ENCODE measurements at places on chromosomes 12 and 14.

DNA sequence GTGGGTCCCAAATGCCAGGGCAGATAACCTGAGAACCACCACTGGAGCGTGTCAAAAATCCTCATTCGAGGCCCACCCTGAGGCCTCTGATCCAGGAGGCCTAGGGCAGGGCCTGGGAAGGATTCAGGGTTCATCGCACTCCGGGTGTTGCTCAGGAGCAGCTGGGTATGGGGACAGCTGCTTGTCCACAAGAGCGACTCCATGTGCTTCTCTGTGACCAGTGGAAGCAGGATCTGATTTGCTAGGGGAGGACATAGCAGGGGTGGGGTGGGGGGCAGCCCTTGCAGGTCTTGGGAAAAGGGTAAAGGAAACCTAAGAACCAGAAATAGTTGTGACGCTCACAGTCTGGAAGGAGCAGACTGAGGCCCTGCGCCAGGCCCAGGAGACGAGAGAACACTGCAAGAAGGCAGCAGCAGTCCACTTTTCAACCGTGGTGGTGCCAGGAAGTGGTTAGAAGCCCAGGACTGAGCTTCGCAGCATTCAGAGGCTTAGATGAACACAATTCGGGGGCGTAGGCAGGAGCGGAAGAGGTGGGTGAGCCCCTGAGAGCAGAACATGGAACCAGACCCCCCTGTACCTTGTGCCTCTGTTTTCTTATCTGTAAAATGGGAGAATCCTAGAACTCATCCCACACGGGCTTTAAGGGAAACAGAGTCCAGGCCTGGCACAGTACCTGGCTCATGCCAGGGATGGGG lies 33.7 kb downstream of the ITPK1 start:
- no peaks in the 10 kb centered on the region for H3K36me3 ChIP-seq
- peaks cover 41% of the 10 kb centered on the region for H3K4me1 ChIP-seq
- no peak overlapping the region for H3K4me3 ChIP-seq
- H3K27ac ChIP-seq: no peak overlapping the region

- H3K36me3 ChIP-seq: no peaks in the 10 kb centered on the region
- H3K4me3 ChIP-seq: peak overlapping the region; percentile 36
- H3K27ac ChIP-seq: no peak overlapping the region
- H3K4me1 ChIP-seq: peaks cover 10% of the 10 kb centered on the region
These were observed 629 bp upstream of the TTC7B start for GRCh38 chr14:90816681-90817436.

- DNase-seq: no peak
- H3K27me3 ChIP-seq: peaks cover 6% of the 10 kb centered on the region
- H3K27ac ChIP-seq: no peak overlapping the region
- no peaks in the 10 kb centered on the region for H3K4me1 ChIP-seq
These were observed 53.0 kb upstream of the FZD10 start for GRCh38 chr12:130109062-130109945.

DNA sequence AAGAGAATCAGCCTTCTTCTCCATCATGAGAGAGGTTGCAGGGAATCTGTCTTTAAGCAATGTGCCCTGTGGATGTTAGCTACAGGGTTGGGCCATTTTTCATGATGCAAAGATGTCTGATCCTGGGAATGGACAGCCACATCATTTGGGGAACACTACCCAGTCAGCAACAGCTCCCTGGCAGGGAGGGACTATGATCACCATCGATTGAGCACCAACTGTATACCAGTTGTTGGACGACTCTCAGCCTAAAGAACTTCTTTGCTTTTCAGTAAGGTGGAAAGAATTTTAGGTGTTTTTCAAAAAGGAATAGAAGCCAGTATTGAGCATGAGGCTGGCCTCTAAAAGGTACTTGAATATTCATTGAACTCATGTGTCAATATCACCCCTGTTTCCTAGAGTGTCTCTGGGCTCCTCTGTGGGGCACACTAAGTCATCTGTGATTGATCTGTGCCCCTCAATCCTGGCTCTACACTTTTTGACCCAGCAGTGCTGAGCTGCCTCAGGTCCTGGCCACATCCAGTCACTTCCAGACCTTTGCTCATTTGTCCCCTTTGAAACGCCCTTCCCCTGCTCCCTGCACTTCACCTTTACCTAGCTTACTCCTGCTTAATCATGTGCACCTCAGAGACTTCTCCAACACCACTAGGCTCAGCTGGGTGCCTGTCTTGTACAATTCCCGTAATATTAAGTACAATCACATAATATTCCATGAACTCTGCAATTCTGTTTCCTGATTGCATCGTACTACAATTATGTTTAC lies 2.2 kb upstream of the CLMN start:
- no peaks in the 10 kb centered on the region for H3K36me3 ChIP-seq
- no peak overlapping the region for H3K27ac ChIP-seq
- H3K4me1 ChIP-seq: no peaks in the 10 kb centered on the region
- peaks cover 26% of the 10 kb centered on the region for H3K27me3 ChIP-seq

GRCh38 chr12:100919116-100919515 lies 124.5 kb downstream of the ANO4 start:
- H3K4me1 ChIP-seq: no peaks in the 10 kb centered on the region
- no peak overlapping the region for H3K27ac ChIP-seq
- H3K27me3 ChIP-seq: no peaks in the 10 kb centered on the region
- H3K4me3 ChIP-seq: no peak overlapping the region
- H3K36me3 ChIP-seq: no peaks in the 10 kb centered on the region

GRCh38 chr12:6285532-6286306 lies 24.8 kb upstream of the PLEKHG6 start:
- H3K4me3 ChIP-seq: peak overlapping the region; percentile 53
- H3K27me3 ChIP-seq: no peaks in the 10 kb centered on the region
- DNase-seq: no peak
- no peaks in the 10 kb centered on the region for H3K36me3 ChIP-seq
- peaks cover 64% of the 10 kb centered on the region for H3K4me1 ChIP-seq

GRCh38 chr12:56213878-56214277 lies 7.8 kb downstream of the RNF41 start:
- no peak for DNase-seq
- H3K27ac ChIP-seq: peak overlapping the region; percentile 28
- no peak overlapping the region for H3K4me3 ChIP-seq
- peaks cover 19% of the 10 kb centered on the region for H3K4me1 ChIP-seq

DNA sequence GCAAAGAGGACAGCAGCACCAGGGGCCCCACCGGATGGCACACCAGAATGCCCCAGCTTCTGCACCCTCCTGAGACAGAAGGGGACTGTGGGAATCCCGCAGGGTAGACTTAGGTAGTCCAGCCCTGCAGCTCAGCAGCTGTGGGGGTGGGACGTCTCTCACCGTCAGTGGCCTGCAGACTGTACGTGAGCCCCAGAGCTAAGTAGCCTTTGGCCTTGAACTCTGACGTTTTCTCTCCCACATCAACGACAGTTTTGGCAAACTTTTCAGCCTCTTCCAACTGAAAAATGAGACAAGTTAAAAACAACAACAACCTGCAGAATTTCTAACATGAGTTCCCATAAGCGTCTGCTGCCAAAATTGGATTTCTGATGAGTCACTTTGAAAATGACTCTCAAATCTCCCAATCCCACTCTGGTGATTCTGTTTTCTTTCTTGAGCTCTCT lies 161.4 kb downstream of the TTC7B start:
- peaks cover 4% of the 10 kb centered on the region for H3K36me3 ChIP-seq
- no peak overlapping the region for H3K4me3 ChIP-seq
- no peak for DNase-seq

- H3K27me3 ChIP-seq: no peaks in the 10 kb centered on the region
- no peak overlapping the region for H3K27ac ChIP-seq
- H3K4me1 ChIP-seq: peaks cover 36% of the 10 kb centered on the region
- no peak for DNase-seq
These were observed 4.7 kb downstream of the FGD6 start for GRCh38 chr12:95212586-95212985.

- no peaks in the 10 kb centered on the region for H3K4me1 ChIP-seq
- no peaks in the 10 kb centered on the region for H3K36me3 ChIP-seq
- H3K4me3 ChIP-seq: no peak overlapping the region
These were observed 521.2 kb downstream of the AACS start for GRCh38 chr12:125586441-125586840.

DNA sequence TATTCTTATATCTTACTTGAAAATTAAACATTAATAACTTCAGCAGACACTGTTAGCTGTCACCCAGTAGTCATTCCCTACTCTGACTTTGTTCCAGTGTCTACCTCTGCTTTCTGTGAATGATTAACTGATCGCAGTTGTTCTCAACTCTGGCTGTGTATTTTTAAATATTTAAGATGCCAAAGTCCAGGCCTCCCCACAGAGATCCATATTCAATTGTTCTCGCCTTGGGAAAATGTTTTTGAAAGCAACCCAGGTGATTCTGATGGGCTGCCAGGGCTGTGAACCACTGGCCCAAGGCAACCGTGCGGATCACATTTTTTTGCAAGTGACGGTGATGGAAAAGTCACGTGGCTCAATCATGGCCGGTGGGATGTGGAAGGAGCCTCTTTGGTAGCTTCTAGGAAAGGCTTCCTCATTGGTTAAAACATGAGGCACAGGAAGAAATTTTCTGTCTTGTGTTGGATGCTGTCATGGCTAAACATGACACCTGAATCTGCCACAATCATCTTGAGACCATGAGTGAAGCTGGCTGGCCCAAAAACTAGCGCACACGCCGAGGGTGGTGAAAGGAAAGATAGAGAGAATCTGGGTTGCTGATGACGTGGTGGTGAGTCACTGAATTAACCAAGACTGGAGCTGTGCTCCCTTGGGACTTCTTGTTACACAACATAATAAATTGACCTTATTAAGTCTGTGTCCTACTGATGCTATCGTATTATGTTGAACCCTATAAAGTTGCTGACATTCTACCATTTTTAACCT lies 37.2 kb downstream of the RDH12 start:
- H3K4me1 ChIP-seq: peaks cover 24% of the 10 kb centered on the region
- H3K4me3 ChIP-seq: no peak overlapping the region
- peak overlapping the region; percentile 73 for H3K27ac ChIP-seq

GRCh38 chr12:40399656-40400055 lies 174.9 kb downstream of the LRRK2 start:
- H3K27ac ChIP-seq: no peak overlapping the region
- H3K36me3 ChIP-seq: no peaks in the 10 kb centered on the region
- H3K4me3 ChIP-seq: no peak overlapping the region
- DNase-seq: no peak
- H3K4me1 ChIP-seq: no peaks in the 10 kb centered on the region

DNA sequence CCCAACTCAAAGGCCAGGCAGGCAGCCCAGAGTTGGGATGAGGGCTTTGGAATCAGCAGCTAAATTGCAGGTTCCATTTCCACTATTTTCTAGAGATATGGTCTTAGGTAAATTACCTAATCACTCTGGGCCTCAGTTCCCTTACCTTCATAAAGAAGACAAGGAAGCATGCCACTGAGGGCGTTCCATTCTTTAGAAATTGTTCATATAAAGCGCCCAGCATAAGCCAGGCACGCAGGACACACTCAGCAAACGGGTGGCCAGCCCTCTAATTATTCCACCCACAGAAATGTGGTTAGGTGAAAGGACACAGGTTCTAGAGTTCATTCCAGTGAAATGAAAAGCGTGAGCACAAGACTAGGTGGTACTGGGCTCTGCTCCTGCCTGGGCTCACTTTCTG lies 87.9 kb upstream of the BCL11B start:
- DNase-seq: no peak
- peaks cover 26% of the 10 kb centered on the region for H3K27me3 ChIP-seq
- no peaks in the 10 kb centered on the region for H3K4me1 ChIP-seq
- no peaks in the 10 kb centered on the region for H3K36me3 ChIP-seq
- no peak overlapping the region for H3K4me3 ChIP-seq

Data from HFFc6 (cell line).